Activated CD4-positive, alpha-beta memory T cell treated with anti-CD3 and anti-CD28 coated beads, Interleukin-2, amount 10 ng/mL, durations not matched to agents 7 days and 5 days (primary cell): ENCODE measurements at places on chromosomes 11 and 22.

DNA sequence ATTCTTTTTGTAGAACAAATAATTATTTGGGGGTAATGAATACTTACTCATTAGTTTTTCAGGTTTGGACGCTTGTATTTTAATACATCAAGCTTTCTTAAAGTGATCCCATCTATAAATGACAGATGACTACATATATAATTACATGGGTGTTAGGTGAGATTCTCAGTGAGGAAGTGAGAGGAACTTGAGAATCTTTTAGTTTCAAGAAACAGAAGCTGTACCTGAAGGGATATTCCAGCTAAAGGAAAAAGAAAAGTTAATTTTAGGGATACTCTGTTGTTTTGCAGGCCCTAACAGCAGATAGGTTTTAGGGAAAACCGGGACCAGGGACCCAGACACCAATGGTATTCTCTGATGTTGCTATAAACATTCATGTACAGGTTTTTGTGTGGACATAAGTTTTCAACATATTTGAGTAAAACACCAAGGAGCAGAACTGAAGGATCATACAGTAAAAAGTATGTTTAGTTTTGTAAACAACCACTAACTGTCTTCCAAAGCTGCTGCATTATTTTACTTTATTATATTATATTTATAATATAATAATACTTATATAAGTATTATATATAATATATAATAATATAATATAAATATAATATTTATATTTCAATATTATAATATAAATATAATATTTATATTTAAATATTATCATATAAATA, 24.1 kb upstream of the PHOX2A start:
- H3K27me3 ChIP-seq, result peaks cover 21% of the 10 kb centered on the region
- no peak overlapping the region for H3K27ac ChIP-seq
- no peaks in the 10 kb centered on the region for H3K36me3 ChIP-seq
- peaks cover 26% of the 10 kb centered on the region for H3K4me1 ChIP-seq

DNA sequence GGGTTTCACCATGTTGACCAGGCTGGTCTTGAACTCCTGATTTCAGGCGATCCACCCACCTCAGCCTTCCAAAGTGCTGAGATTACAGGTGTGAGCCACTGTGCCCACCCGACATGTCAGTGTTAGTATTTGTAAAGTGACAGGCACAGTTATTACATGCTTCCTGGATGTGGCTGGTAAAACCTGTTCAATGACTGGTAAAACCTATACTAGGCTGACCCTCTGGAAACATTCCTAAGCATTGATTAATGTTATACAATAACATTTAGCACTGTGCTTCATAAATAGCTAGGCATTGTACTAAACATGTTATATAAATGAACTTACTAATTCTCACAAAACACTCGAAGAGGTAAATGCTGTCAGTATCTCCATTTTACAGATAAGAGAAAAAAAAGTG, 20.9 kb upstream of the JHY start:
- peaks cover 3% of the 10 kb centered on the region for H3K4me1 ChIP-seq
- H3K4me3 ChIP-seq, result no peak overlapping the region
- DNase-seq, result no peak
- no peaks in the 10 kb centered on the region for H3K36me3 ChIP-seq
- peaks cover 44% of the 10 kb centered on the region for H3K27me3 ChIP-seq
- no peak overlapping the region for H3K27ac ChIP-seq

GRCh38 chr11:27153136-27153535, 112.5 kb downstream of the BBOX1 start:
- no peak overlapping the region for H3K4me3 ChIP-seq
- no peaks in the 10 kb centered on the region for H3K4me1 ChIP-seq
- no peaks in the 10 kb centered on the region for H3K27me3 ChIP-seq
- H3K36me3 ChIP-seq, result no peaks in the 10 kb centered on the region

- no peaks in the 10 kb centered on the region for H3K27me3 ChIP-seq
- DNase-seq, result no peak
- H3K36me3 ChIP-seq, result no peaks in the 10 kb centered on the region
- no peak overlapping the region for H3K27ac ChIP-seq
- no peaks in the 10 kb centered on the region for H3K4me1 ChIP-seq
These were observed 21.3 kb upstream of the MUC5B start for GRCh38 chr11:1201395-1202153.

- H3K4me1 ChIP-seq, result no peaks in the 10 kb centered on the region
- H3K4me3 ChIP-seq, result no peak overlapping the region
- DNase-seq, result no peak
- no peak overlapping the region for H3K27ac ChIP-seq
- no peaks in the 10 kb centered on the region for H3K27me3 ChIP-seq
These were observed 562.5 kb upstream of the LRRC4C start for GRCh38 chr11:42021911-42022310.

GRCh38 chr22:30210235-30210909, 36.2 kb downstream of the LIF start:
- DNase-seq, result no peak
- no peak overlapping the region for H3K27ac ChIP-seq
- H3K4me1 ChIP-seq, result peaks cover 52% of the 10 kb centered on the region
- no peaks in the 10 kb centered on the region for H3K27me3 ChIP-seq
- no peaks in the 10 kb centered on the region for H3K36me3 ChIP-seq
- no peak overlapping the region for H3K4me3 ChIP-seq

GRCh38 chr11:120224972-120225909, 14.4 kb downstream of the OAF start:
- H3K4me1 ChIP-seq, result no peaks in the 10 kb centered on the region
- no peaks in the 10 kb centered on the region for H3K36me3 ChIP-seq
- H3K4me3 ChIP-seq, result no peak overlapping the region
- H3K27ac ChIP-seq, result no peak overlapping the region
- peaks cover 10% of the 10 kb centered on the region for H3K27me3 ChIP-seq
- DNase-seq, result no peak

DNA sequence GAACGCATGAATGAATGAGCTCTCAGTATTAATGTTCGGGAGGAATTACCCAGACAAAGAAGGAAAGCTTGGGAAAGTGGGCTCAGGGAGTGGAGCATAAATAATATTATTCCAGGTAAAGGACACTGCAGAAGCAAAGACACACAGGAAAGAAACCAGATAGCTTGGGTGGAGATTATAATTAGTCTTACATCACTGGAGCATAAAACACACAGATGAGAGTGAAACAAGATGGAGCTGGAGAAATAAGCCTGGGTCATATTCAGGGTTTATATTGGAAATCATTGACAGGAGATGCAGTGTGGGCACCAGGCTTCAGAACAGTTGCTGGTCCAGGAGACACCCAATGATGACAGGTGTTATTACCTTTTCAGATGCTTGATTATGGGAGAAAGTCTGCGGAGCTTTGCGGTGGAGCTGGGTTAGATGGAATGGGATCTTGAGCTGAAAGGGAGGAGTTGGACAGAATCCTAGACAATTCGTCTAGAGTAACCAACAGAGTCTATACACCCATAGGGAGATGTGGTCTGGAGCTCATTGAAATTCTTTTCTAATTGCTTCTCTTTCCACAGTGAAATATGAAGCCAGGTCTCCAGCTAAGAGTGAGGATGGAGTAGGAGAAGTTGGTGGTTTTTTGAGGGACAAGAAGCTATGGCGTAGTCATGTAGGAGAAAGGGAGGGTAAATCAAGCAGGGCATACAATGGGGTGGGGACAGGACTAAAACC, 227.2 kb downstream of the FAM76B start:
- no peak for DNase-seq
- peaks cover 6% of the 10 kb centered on the region for H3K4me1 ChIP-seq
- no peak overlapping the region for H3K4me3 ChIP-seq
- no peaks in the 10 kb centered on the region for H3K27me3 ChIP-seq
- no peak overlapping the region for H3K27ac ChIP-seq
